Breast epithelium (tissue), 4 donors: ENCODE measurements at places on chromosomes 4 and X. TPM values are rescaled to one million over a fixed set of nuclear protein-coding genes. Genes with fewer than 3 reads are reported as not detected.

GRCh38 chr4:119525005-119525749 lies 103.4 kb downstream of the PDE5A start:
- no peaks in the 10 kb centered on the region for H3K4me1 ChIP-seq
- H3K36me3 ChIP-seq, result no peaks in the 10 kb centered on the region
- H3K27ac ChIP-seq, result peak overlapping the region; percentile 33

- H3K4me3 ChIP-seq, result no peak overlapping the region
- H3K27me3 ChIP-seq, result no peaks in the 10 kb centered on the region
- H3K4me1 ChIP-seq, result no peaks in the 10 kb centered on the region
- no peak overlapping the region for H3K27ac ChIP-seq
- no peak for DNase-seq
- H3K36me3 ChIP-seq, result no peaks in the 10 kb centered on the region
Measured at GRCh38 chr4:74317616-74318246, 9.5 kb downstream of the EPGN start.

The RAPGEF2 gene
- 51.5 TPM for total RNA-seq

The ZFX gene
- 88.4 TPM for total RNA-seq

The C4orf17 gene
- not detected for total RNA-seq

The SPANXA1 gene
- not detected for total RNA-seq
